ENCODE measurements at places on chromosomes 3 and 15.

DNA sequence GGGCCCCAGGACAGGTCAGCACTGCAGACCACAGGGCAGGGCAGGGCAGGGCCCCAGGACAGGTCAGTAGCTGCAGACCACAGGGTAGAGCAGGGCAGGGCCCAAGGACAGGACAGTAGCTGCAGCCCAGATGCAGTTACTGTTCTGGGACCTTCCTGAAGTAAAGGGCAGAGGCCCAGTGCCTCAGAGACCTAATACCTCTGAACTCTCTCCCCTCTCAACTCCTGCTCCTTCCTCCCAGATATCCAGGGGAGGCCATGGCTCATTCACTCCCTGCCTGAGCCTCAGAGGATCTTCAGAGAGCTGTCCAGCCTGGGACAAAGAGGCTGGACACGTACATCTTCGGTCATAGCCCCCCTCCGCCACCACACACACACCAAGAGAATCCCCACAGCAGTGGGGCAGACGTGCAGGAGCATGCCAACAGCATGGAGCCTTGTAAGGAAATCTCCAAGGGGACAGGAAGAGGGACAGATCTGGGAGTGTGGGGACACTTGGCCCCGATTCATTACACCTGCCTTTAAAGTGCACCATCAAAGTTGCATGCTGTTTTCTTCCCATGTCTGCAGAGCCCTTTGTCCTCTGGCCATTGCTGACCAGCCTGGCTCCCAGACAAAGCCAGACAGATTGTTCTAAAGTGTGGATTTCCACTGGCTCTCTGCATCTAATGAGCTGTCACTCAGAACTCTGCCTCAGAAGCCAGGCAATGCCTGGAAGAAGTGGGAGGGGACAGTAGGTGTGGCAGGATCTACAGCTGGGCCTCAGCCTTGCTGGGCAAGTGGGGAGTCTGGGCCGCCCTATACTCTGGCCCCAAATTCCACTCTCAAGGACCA, 24.2 kb upstream of the BUB1B start:
- no peak for DNase-seq

- no peak for DNase-seq
Measured at GRCh38 chr15:29669823-29670222, 152.4 kb downstream of the TJP1 start.

GRCh38 chr3:115611630-115612029, 11.7 kb upstream of the GAP43 start:
- no peak for DNase-seq

DNA sequence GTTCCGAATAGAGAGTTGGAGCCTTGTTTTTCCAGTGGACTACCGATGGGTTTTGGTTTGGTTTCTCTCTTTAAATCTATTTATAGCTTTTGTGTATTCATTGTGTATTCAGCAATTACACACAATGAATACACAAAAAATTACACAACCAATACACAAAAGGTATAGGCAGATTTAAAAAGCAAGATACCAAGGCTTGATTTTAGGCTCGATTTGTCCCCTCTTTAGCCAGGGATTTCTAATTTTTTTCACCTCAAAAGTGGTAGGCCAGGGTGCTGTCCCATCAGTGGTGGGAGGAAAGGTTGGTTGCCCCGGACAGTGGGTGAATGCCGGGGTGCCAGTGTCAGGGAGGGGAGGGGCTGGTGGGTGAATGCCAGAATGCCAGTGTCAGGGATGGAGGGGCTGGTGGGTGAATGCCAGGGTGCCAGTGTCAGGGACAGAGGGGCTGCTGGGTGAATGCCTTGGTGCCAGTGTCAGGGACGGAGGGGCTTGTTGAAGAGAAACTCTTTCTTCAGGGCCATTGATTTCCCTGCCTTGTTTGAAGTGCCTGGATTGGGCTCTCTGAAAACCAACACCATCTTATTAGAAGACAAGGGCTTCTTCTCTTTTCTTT, 186.2 kb downstream of the GOLGA6L6 start:
- DNase-seq: no peak

GRCh38 chr3:145902166-145902565, 258.8 kb downstream of the PLOD2 start:
- no peak for DNase-seq

DNA sequence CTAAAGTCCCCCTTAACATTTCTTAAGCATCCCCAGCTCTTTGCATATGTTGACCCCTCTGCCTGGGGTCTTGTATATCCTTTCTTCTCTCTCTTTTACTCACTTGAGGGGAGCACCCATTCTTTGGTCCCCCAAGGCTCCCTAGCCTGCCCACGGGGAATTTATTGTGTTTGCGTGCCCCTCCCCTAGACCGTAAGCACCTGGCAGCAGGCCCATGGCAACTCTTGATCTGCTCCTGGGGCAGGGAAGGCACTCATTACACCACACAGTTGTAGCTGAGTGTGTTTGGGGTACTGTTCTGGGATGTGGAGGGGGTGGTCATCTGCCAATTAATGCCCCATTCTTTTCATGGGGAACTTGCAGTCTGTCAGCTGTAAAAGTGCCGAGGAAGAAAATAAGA, 27.3 kb upstream of the SMAD6 start:
- no peak for DNase-seq

- DNase-seq: no peak
Measured at GRCh38 chr3:59982510-59982909, 932.7 kb upstream of the CFAP20DC start.

GRCh38 chr15:36748366-36749115, 169.1 kb downstream of the CDIN1 start:
- no peak for DNase-seq

GRCh38 chr3:119809249-119810017, 27.5 kb downstream of the NR1I2 start:
- no peak for DNase-seq

DNA sequence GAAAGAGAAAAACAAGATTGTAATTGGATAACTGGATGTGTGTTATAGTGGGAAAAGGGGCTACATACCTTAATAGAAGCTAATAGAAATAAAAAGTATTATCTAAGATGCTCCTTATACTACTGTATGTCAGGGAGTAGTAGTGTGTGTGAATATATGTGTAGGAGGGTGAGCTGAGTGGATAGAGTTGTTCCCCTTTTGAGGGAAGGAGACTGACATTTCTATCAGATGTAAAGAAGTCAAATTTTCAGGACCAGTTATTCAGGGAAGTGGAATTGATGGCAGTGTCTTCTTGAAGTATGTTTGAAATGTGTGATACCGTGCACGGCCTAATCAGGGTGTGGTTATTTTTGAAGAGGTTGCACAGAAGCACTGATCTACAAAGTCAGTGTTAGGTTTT, 49.1 kb downstream of the PCOLCE2 start:
- no peak for DNase-seq

DNA sequence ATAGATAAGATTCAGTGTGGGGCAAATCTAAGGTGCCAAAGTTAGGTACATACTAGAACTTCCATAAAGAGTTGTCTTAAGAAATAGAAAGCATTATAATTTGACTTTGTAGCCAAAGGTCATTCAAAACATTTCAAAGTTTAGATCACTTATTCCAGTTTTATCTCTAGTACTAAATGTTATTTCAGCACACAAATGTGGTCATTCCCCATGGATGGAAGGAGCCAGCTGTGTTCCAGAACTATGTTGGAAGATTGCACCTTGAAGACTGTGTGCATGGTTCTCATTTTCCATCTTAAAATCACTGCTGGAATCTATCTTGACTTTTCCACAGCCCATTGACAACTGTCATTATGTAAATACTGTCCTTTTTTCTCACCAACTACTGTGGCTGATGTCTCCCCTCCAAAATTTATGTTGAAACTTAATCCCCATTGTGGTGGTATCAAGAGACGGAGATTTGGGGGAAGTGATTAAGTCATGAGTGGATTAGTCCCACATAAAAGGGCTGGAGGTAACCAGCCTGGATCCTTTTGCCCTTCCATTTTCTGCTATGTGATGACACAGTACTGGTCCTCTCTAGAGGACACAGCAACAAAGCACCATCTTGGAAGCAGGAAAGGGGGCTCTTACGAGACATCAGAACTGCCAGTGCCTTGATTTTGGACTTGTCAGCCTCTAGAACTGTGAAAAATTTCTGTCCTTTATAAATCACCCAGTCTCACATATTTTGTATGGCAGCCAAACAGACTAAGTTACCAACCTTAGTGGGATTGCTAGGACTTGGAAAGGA, 24.0 kb downstream of the TGFBR2 start:
- no peak for DNase-seq

DNA sequence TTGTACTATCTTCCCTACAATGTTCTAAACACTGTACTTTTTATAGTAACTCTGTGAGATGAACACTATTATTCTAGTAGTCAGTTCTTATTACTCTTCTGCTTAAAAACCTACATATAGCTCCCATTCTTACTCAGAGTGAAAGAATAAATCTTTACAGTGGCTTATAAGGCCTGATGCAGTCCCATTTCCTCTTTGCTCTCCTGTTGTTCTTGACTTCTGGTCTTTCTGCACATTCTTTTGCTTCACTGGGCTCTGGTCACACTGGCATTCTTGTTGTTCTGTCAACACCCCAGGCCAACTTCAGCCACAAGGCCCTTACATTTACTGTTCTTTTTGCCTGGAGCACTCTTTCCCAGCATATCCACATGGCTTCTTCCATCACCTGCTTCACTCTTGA, 58.2 kb upstream of the TP63 start:
- DNase-seq: no peak

- DNase-seq: no peak
Measured at GRCh38 chr3:113132571-113132996, 78.8 kb upstream of the BOC start.

GRCh38 chr3:141851411-141851810, 25.0 kb upstream of the ATP1B3 start:
- DNase-seq: no peak

DNA sequence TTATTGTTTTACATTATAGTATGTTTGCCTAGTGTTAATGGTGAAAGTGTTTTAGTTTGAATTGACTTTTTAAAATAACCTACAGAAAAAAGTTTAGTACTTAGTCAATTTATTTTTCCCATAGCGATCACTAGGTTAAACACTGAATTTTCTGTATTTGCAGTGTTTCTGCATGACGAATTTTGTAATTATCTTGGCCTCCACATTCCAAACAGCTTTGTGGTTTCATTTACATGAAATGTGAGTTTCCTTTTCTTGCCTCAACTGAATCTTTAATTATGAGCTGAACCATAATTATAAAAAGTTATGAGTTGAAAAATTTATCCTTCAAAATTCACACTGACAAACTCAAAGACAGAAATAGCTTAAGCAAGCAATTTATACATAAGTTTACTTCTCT, 235.5 kb downstream of the CTNNB1 start:
- DNase-seq: no peak

DNA sequence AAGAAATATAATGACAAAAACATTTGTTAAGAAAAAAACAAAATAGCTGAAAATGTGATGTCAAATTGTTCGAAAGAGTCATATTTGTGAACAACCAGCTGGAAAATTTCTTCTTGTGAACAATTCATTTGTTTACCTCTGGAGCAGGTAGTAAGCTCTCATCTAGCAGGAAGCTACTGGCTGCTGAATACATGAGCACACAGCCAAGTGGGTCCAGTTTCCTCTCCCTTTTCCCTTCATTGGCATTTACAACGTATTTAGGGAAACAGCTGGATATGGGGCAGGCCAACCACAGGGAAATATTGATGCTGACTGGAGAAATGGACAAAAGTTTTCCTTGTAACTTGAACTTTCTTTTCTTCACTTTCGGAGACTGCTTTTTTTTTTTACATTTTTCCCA, 1354.7 kb upstream of the EPHA6 start:
- DNase-seq: no peak

- DNase-seq: no peak
Measured at GRCh38 chr3:66889750-66890494, 108.2 kb upstream of the KBTBD8 start.

GRCh38 chr3:114362815-114363214, 69.0 kb downstream of the TIGIT start:
- peak; percentile 39 for DNase-seq

DNA sequence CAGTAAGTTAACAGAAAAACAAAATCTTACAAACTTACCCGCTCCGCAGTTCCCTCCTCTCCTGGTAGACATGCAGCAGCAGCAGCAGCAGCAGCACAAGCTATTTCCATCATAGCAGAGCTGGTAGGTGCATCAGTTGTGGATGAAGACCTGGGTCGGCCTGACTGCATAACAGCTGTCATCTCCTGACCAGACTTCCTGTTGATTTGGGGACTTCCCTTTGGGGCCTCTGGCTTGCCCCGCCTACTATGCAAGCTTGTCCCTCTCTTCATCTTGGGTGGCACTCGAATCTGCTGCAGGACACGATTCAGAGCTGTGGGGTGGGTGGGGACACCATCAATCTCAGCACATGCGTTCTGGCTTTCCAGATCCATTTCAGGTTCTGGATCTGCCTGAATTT, 65.7 kb downstream of the TMCC1 start:
- no peak for DNase-seq

GRCh38 chr15:51299187-51300015, 39.0 kb downstream of the CYP19A1 start:
- DNase-seq: peak; percentile 42

GRCh38 chr15:40941068-40941527, 12.0 kb downstream of the DLL4 start:
- no peak for DNase-seq

- no peak for DNase-seq
Measured at GRCh38 chr3:155462672-155463071, 169.2 kb upstream of the STRIT1 start.

DNA sequence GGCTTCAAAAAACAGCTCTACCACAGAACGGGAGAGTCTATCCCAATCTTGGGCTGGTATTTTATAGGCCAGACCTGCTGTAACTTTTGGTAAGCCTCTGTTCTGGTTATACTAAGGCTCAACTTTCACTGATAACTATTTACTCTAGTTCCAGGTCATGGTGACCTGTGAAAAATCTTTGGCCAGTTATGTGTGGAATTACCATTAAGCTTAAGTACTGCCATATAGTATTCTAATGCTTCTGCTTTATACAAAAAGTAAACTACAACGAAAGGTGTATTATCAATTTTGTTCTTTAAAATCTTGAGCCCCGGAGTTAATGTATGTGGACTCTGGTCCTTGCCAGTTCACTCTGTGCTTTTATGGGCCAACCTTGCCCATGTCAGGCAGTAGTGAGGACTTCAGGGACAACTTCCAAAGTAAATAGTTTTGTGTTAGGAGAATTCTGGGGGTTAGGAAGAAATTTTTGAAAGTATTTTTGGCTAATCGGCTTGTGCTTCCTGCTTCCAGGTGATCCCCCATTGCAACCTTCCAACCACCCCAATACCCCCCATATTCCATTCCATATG, 6.4 kb downstream of the SIAH2 start:
- DNase-seq: no peak

DNA sequence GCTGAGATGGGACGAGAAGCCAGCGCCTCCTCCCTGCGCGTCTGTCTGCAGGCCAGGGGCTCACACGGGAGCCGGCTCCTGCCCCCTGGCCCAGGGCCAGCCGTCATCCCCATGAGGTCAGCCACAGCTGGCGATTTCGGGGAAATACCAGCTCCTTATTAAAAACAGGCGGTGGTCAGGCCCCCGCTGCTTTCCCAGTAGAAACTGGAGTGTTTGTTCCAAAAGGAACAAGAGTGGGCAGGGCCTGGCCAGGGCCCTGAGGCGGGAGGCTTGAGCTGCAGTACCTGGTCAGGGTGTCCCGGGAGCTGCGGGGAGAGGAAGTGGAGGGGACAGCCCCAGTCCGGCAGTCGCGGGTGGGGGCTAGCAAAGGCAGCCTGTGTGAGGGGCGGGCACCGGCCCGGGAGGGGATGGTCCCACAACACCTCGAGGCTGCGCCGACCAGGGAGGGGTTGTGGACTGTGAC, 17.8 kb downstream of the MYL3 start:
- peak; percentile 52 for DNase-seq

GRCh38 chr3:188164248-188164687, 10.3 kb downstream of the LPP start:
- no peak for DNase-seq
